ENCODE measurements at places on chromosomes 12 and 14.

- no peak for DNase-seq
Observed at GRCh38 chr12:123091230-123092150, 59.4 kb downstream of the PITPNM2 start.

GRCh38 chr12:122166422-122167349 lies 7.3 kb downstream of the IL31 start:
- no peak for DNase-seq

DNA sequence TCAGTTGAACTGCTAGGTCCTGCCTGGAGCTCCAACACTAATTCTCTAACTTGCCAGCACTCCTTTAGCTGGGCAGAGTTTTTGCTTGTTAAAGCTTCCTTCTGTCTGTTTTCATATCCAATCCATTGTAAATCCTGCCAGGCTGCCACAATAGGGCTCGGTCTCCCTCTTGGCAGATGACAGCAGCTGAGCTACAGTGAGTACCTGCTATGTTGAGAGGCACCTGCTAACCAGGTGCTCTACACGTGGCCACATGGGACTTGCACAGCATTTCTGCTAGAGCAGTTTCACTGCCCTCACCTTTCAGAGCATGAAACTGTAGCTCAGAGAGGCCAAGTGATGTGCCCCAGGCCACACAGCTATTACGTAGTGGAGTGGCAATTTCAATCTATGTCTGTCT lies 106.6 kb upstream of the NOS1 start:
- DNase-seq, result no peak

GRCh38 chr12:13546231-13546630 lies 349.7 kb downstream of the EMP1 start:
- DNase-seq, result no peak

- no peak for DNase-seq
Observed at GRCh38 chr14:94021001-94021400, 5.1 kb upstream of the OTUB2 start.

All from pons (tissue), 1 donor.